ENCODE measurements at places on chromosomes 3 and 15.

DNA sequence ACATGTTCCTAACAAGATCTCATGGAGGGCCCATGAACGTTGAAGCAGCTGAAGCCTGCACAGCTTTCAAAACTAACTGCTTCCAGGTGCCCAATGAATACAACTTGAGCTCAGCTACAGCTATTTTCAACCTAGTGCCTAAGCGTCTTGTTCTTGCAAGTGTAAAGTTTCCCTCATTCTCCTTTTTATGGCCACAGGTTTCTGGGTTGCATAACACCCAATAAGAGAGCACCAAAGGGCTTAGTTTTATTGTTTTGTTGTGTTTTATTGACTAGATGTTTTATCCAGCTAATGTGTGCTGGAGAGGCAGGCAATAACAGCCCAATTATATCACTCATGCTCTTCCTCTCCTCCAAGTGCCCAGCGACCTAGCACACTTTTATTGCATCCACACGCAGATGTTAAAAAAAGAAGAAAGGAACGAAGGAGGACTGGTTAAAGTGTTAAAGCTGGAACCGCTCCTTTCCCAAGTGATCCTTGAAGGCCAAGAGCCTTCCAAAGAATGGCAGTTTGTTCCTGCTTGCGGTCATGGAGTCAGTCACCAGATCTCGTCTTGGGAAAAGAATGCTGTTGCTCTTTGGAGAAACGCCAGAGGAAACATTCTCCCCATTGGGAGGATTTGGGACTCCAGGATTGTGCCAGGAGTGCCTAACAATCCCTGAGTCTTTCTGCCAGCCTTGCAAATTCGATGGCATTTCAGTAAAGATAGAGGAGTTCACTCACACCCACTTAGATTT lies 156.9 kb downstream of the MEX3B start:
- no peak for DNase-seq

DNA sequence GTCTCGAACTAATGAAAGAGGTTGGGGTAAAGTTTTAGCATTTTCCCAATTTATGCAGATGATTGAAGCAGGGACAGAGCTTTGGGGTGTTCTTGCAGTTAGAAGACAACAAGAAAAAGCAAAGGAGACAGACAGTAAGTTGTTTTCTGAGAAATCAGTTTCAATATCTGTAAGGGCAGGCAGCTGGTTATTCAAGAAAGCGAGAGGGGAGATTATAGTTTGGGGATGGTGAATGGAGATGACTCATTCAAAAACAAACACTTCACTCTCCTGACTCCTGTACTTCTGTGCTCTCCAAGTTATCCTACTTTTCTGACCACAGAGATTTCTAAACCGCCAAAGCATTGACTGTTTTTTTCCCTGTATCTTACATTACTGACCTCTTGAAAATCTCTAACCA lies 352.0 kb downstream of the GAP43 start:
- DNase-seq, result no peak

DNA sequence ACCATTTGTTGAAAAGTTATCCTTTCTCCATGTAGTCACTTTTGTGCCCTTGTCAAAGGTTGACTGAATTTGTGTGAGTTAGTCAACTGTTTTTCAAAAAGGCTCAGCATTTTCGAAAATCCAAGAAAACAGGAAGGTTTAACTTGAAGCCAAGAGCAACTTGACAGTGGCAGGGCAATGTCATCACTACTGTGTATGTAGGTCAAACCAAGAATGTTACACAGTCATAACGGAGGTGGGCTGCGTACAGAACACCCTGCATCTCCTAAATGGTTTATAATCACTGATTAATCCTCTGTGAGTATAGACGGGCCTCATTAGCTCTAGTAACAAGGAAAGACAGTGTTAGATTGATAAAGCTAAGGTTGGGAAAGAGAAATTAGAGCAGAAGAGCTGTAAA lies 1064.9 kb downstream of the FHIT start:
- no peak for DNase-seq

DNA sequence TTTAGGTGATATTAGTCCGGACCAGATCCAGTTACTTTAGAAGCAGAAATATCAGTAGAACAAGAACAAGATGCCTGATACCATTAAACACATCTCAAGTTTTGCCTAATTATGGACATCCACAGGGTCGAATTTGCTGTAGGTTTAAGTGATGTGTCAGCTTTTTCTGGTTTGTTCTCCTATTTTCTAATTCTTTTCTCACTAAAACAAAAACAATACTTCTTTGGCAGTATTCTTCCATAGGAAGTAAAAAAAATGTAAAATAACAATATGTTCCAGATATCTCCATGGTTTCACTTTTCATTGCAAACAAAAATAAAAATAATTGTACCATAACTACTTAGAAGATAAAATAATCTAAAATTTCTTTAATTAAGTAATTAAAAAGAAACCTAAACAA lies 265.7 kb downstream of the SHOX2 start:
- DNase-seq, result no peak

Measured in CD8-positive, alpha-beta memory T cell (primary cell).